ENCODE measurements at places on chromosomes 12 and 14.

GRCh38 chr12:56629459-56630179, 507 bp downstream of the BAZ2A start:
- H3K36me3 ChIP-seq = peaks cover 9% of the 10 kb centered on the region
- peak overlapping the region; percentile 94 for H3K27ac ChIP-seq
- DNase-seq = peak; percentile 75
- H3K4me1 ChIP-seq = peaks cover 79% of the 10 kb centered on the region

DNA sequence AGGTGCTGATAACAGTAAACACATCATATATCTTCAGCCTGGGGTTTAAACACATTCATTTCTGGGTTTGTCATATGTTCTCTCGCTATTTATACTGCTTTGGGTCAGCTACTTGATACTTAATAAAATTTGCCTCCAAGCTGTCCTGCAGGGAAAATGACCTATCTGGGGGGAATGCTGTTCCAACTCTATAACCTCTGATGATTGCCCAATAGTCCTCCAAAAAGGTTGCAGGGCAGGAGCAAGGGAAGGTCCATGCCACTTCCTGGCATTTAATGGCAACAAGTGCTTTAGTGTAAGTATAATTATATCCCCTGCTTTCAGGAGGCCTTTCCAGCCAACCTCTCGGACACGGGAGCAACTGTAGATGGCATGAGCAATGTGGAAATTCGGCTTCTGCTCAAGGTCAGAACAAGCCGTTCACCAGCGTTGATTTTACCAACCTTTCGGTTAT, 198.0 kb upstream of the EEA1 start:
- no peaks in the 10 kb centered on the region for H3K4me1 ChIP-seq
- no peaks in the 10 kb centered on the region for H3K36me3 ChIP-seq
- H3K27ac ChIP-seq = no peak overlapping the region
- H3K4me3 ChIP-seq = no peak overlapping the region
- no peaks in the 10 kb centered on the region for H3K27me3 ChIP-seq

DNA sequence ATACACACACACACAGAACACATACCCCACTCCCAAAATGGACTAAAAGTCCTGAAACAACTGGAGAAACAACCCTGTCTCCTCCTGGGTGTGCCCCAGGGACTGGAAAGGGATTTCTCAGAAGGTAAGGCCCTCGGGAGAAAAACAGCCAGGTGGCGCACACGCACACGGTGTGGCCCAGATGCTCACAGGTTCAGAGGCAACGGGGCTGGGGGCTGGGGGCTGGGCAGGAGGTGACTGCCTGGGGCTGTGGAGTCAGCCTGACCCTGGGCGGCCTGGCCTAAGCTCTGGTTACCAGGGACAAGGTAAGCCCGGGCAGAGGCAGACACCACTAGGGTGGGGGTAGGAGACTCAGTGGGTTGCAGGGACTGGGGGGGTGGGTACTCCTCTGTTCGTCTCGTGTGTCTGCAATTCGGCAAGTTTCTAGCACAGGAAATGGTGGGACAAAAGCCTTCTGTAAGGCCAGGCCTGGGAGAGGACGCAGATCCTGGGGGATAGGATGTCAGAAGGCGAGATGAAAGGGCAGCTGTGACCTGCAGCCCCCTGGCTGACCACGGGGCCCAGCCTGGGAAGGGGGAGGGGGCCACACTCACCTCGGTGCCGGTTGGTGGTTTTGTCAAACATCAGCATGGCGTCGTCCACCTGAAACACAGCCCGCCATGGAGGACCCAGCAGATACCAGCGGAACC, 10.4 kb downstream of the MSI1 start:
- peak; percentile 8 for DNase-seq
- H3K36me3 ChIP-seq = no peaks in the 10 kb centered on the region
- H3K27ac ChIP-seq = no peak overlapping the region
- H3K27me3 ChIP-seq = peaks cover 31% of the 10 kb centered on the region
- H3K4me3 ChIP-seq = no peak overlapping the region
- H3K4me1 ChIP-seq = peaks cover 2% of the 10 kb centered on the region

- H3K27ac ChIP-seq = peak overlapping the region; percentile 92
- H3K27me3 ChIP-seq = no peaks in the 10 kb centered on the region
- H3K4me1 ChIP-seq = peaks cover 50% of the 10 kb centered on the region
- no peak for DNase-seq
These were observed 24.0 kb downstream of the CLECL1 start for GRCh38 chr12:9708853-9709252.

DNA sequence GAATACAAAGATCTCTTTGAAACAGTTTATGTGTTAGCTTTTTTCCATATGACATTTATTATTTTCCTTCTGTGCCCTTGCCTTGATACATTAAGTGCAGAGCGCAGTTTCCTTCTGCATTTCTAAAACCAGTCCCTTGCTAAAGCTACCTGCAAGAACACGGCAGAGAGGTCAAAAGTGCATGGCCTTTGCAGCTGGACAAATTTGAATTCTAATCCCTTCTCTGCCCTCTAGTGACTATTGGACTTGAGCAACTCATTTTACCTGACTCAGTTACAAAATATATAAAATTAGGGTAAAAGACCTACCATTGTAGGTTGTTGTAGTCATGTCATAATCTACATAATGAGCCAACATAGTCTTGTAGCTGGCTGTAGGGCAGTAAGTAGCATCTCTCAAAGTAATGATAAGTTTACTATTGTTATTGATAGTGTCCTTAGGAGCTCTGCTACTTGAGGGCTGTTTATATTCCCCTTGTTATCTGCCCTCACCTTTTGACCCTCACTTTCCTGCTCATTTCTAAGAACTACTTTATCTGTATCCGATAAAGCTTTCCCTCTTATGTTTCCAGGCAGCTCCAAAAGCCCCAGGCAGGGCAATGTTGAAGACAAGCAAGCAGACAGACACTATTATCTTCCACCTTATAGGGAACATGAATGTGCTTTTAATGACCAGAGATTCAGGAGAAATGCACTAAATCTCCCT, 120.0 kb upstream of the PDZRN4 start:
- H3K27ac ChIP-seq = no peak overlapping the region
- H3K27me3 ChIP-seq = no peaks in the 10 kb centered on the region
- H3K36me3 ChIP-seq = no peaks in the 10 kb centered on the region
- no peak overlapping the region for H3K4me3 ChIP-seq
- DNase-seq = no peak
- no peaks in the 10 kb centered on the region for H3K4me1 ChIP-seq

- peaks cover 4% of the 10 kb centered on the region for H3K36me3 ChIP-seq
- no peaks in the 10 kb centered on the region for H3K27me3 ChIP-seq
- DNase-seq = no peak
- H3K4me1 ChIP-seq = peaks cover 18% of the 10 kb centered on the region
- H3K27ac ChIP-seq = no peak overlapping the region
These were observed 411.6 kb downstream of the RAD51B start for GRCh38 chr14:68230950-68231717.

- H3K27me3 ChIP-seq = no peaks in the 10 kb centered on the region
- no peak overlapping the region for H3K4me3 ChIP-seq
- H3K4me1 ChIP-seq = peaks cover 23% of the 10 kb centered on the region
- H3K36me3 ChIP-seq = no peaks in the 10 kb centered on the region
- DNase-seq = no peak
These were observed 295.6 kb downstream of the DPF3 start for GRCh38 chr14:72598306-72598705.

DNA sequence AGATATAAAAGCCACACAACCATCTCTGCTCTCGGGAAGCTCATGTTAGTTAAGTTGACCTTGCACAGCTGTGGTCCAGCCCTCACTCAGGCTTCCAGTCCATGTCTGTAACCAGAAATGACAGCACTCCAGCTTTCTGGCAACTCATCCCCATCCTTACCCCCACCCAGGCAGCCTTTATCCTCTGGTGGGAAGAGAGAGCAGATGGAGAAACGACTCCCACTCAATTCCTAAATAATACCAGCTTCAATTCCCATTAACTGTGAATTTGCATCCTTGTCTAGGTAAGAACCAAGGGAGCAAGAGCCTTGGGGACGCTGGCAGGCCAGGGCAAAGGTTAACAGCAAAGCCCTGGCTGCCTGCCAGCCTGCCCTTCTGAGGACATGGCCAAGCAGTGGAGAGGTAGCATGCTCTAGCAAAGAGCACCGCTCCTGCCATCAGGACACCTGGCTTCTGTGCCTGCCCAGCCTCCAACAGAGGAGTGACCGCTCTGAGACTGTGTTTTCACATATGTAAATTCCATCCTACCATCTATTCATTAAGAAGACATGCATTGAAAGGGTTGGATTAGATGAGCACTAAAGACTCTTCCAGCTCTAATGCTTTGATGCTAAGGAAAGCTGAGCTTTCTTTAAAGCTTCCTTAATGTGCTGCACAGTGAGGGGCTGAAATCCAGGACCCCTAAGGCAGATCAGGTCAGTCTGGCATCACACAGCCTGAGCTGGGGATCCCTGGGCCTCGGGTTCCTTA, 236.1 kb downstream of the GRIN2B start:
- H3K4me3 ChIP-seq = no peak overlapping the region
- no peak for DNase-seq

GRCh38 chr14:100674897-100675619, 51.6 kb upstream of the DLK1 start:
- no peaks in the 10 kb centered on the region for H3K36me3 ChIP-seq
- H3K4me1 ChIP-seq = no peaks in the 10 kb centered on the region
- H3K4me3 ChIP-seq = no peak overlapping the region
- DNase-seq = no peak
- no peak overlapping the region for H3K27ac ChIP-seq
- H3K27me3 ChIP-seq = peaks cover 35% of the 10 kb centered on the region

- no peak overlapping the region for H3K27ac ChIP-seq
- DNase-seq = peak; percentile 7
- H3K36me3 ChIP-seq = no peaks in the 10 kb centered on the region
- H3K4me1 ChIP-seq = no peaks in the 10 kb centered on the region
- H3K27me3 ChIP-seq = peaks cover 17% of the 10 kb centered on the region
These were observed 425.6 kb downstream of the NRXN3 start for GRCh38 chr14:78595797-78596196.

GRCh38 chr12:92977326-92977725, 48.2 kb upstream of the EEA1 start:
- H3K36me3 ChIP-seq = peaks cover 4% of the 10 kb centered on the region
- H3K27ac ChIP-seq = peak overlapping the region; percentile 19
- H3K4me1 ChIP-seq = peaks cover 27% of the 10 kb centered on the region
- peak overlapping the region; percentile 45 for H3K4me3 ChIP-seq

GRCh38 chr14:63413009-63413408, 94.3 kb upstream of the GPHB5 start:
- no peak overlapping the region for H3K4me3 ChIP-seq
- no peak for DNase-seq
- peaks cover 18% of the 10 kb centered on the region for H3K36me3 ChIP-seq
- no peaks in the 10 kb centered on the region for H3K4me1 ChIP-seq

DNA sequence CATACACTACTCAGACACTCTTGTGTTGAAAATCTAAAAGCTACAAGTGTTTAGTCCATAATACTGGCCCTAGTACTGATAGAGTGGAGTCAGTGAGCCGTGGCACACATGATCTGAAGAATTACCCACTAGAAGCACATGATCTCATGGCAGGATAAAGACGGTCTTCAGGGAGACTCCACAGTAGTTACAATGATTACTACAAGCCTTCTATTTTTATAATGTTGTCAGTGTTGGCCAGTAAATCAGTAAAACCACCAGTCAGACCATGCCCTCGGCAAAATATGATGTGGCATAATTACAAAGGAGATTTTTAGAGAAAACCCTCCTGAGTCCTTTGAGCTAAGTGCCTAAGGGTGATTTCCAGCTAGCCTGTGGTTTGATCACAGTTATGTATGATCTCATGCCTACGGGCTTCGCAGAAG, 114.9 kb downstream of the PDZRN4 start:
- no peak overlapping the region for H3K4me3 ChIP-seq
- peaks cover 2% of the 10 kb centered on the region for H3K27me3 ChIP-seq
- DNase-seq = no peak
- no peaks in the 10 kb centered on the region for H3K4me1 ChIP-seq

GRCh38 chr14:102234331-102235264, 70.4 kb downstream of the MOK start:
- H3K36me3 ChIP-seq = no peaks in the 10 kb centered on the region
- no peak overlapping the region for H3K4me3 ChIP-seq
- H3K4me1 ChIP-seq = no peaks in the 10 kb centered on the region
- no peak for DNase-seq
- H3K27ac ChIP-seq = no peak overlapping the region
- H3K27me3 ChIP-seq = no peaks in the 10 kb centered on the region

Data from activated naive CD4-positive, alpha-beta T cell treated with anti-CD3 and anti-CD28 coated beads for 36 hours (primary cell).